ENCODE measurements at places on chromosomes 3 and 15.

GRCh38 chr3:129065720-129066073 lies 5.1 kb downstream of the GP9 start:
- DNase-seq: no peak

GRCh38 chr3:123331006-123331405 lies 117.9 kb downstream of the ADCY5 start:
- DNase-seq: no peak

GRCh38 chr3:87287011-87287410 lies 10.6 kb upstream of the POU1F1 start:
- DNase-seq: no peak

GRCh38 chr3:104521606-104522336 lies 844.9 kb upstream of the ALCAM start:
- DNase-seq: no peak

DNA sequence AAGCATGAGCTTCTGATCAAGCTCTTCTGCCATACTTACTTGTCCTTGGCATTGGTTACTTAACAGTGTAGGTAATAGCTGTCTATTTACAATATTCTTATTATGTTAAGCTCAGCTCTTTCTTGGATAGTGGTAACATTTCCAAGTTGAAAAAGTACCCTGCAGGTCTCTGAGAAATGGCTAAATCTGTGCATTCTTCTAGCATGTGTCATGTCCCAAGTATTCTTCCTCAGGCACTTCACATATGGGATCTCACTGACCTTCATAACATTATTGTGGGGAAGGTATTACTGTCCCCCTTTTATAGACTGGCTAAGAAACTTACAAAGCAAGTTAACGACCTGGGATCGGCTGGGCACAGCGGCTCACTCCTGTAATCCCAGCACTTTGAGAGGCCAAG lies 236.1 kb downstream of the RORA start:
- DNase-seq: no peak

- no peak for DNase-seq
Observed at GRCh38 chr15:100334456-100334855, 7.3 kb downstream of the ADAMTS17 start.

DNA sequence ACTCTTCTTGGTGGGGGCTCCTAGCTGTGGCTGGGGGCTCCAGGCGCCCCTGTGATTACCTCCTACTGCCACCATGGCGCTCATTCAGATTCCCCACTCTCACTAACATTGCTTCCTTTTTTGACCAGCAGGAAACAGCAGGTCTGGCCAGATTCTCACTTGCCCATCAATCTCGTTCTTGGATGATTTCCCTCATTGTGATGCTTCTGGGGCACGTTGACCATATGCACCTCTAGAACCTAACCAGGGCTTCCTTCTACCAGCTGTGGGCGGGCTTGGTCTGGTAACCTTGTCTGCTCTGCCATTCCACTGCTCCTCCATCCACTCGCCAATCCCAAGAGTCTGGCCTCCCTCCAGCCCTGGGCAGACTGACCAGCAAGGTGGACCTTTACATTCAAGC lies 35.9 kb upstream of the PTPN23 start:
- DNase-seq: no peak

DNA sequence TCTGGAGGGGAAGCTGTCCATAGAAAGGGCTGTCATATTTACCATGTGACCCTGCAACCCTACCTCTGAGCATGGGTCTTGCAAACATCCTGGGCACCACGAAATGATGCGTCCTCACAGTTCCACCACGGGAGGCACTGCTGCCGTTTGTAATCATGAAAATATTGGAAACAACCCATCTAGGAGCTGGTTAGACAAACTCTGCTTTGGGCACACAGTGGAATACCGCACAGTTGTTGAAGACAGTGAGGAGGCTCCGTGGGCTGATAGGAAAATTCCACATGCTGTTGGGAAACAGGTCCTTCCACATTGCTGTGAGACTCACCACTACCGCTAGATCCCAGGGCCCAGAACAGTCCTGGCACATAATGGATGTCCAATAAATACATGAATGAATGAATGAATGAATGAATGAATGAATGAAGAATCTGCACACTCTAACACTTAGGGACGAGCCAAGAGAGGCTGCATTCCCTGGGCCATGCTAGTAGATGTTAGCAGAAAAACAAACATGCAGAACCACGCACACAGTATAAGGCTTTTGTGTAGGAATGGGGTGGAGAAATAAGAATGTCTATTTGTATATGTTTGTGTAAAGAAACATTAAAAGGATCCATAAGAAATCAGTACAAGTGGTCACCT lies 40.6 kb downstream of the TPRA1 start:
- DNase-seq: no peak

DNA sequence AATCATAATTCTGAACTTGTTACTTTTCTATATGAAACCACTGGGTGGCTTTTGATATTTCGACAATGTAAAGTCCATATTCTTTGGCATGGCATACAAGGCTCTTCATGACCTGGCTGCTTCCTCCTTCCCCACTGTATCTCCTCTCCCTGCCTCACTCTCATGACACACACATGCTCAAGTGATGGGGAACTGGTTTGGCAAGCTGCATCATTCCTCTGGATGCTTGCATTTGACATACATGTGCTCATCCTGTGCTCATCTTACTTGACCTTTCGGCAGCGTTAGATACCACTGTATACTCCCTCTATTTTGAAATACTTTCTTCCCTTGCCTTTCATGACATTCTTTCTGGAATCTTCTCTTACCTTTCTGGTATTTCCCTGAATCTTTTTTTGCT lies 51.8 kb upstream of the ZDHHC23 start:
- DNase-seq: no peak

- no peak for DNase-seq
Observed at GRCh38 chr15:54559405-54560069, 581.3 kb downstream of the UNC13C start.

DNA sequence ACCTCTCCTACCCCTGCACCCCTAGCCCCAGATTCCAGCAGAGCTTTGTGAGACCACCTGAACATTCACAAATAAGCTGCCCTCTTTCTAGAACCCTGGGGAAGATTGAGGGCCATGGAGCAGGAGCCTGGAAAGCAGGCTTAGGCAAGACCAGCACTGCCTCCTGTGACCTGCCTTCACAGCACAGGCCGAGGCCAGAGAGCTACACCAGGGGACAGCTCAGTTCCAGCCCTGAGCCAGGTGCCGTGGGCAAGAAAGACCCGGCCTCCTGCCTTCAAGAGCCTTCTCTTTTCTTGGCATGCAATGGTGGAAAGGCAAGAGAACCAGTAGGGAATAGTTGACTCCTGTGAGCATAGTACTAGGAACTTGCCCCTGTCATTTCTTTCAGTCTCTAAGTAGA lies 48.1 kb downstream of the SLC6A6 start:
- DNase-seq: no peak

GRCh38 chr15:42387603-42388002 lies 28.3 kb downstream of the CAPN3 start:
- no peak for DNase-seq

DNA sequence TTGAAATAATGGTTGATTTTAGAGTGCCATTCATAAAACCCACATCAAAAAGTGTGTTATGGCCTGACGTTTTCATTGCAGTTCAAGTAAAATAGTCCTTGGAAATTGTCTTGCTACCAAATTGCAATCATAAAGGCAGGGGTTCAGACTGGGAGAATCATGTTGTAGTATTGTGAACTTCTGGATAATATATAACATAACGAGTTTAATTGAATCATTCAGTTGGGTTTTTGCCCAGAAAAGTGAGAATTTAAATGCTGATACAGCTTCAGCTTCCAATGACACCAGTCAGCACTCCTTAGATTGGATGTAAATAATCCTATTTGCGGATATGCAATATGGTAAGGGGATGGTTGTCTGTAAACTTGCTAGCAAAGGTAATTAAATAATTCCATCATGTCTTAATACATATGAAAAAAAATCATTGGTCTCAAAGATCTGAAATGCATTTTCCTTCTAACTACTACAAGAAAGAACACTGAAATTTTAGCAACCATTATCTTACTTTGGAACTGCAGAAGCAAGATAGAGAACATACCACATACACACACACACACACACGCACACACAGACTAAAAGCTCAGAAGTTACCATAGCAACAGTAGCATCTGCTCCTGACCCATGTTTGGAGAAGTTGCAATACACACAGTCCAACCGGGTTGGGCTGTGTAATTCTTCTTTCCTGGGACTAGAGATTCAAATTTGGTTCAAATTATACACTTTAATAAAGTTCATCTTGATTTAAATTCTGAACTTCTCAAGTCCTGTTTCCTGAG lies 686.2 kb upstream of the NR2F2 start:
- no peak for DNase-seq

DNA sequence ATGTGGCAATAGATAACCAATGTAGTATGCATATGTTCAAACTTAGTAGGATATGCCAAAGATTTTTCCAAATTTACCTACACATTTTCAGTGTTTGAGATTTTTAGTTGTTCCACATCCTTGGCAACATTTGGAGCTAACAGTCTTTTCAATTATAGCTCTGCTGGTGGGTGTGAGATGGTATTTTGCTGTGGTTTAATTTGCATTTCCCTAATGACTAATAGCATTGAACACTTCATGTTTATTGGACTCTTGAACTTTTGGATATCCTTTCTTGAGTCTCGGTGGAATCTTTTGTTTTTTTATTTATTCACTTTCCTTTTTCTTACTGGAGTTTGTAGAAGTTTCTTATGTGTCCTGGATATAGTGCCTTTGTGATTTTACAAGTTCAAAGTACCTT lies 11.0 kb upstream of the ILDR1 start:
- no peak for DNase-seq

DNA sequence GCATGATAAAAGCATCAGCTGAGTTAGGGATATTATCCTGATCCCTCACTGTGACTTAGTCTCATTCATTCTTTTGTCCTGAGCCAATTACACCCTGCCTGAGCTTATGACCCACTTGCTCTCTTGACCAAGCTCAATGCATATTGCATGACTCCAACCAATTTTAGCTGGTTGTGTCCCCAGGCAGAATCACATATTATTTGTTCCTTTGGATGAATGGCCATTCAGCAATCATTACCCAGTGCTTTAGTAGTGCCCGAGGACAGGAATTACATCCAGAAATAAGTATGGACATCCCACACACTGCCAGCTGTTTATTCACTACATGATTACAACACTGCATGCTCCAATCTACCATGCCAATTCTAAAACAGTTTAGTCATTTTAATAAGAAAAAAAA lies 322.5 kb downstream of the ZBBX start:
- DNase-seq: no peak

GRCh38 chr3:162443376-162443775 lies 946.8 kb downstream of the OTOL1 start:
- DNase-seq: no peak

DNA sequence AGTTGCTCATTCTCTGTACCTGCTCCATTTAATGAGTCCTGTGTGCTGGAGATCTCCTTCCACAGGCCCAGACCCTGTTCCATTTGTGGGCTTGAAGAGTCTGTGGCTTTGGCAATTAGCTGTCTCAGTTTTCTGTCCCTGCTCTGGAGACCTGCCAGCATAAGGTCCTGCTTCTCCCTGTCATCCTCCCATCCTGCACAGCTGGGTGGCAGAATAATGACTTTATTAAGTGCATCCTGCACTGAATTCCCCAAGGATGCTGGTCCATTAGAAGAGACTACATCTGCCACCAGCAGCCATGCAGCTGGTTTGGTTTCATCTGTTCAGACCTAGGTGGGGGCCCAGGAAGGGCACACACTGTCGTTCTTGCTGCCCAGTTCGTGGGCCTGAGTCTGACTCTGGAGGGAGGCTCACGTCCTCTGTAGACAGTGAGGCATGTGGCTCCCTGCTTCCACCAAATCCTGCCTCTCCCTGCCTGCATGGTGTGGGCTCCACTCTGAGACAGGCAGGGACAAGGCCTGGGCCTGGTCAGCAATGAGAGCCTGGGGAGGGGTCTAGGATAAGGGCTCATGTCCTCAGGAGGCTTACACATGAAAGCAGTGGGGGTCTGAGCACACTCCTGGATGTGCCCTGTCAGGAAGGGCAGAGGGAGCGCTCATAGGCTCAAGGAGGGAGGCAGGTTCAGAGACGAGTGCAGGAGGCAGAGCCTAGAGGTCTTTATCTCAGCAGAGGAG lies 78.4 kb upstream of the PRR23E start:
- DNase-seq: no peak
